ENCODE measurements at places on chromosomes 12 and 14. TPM values are rescaled to one million over a fixed set of nuclear protein-coding genes. Genes with fewer than 3 reads are reported as not detected.

DNA sequence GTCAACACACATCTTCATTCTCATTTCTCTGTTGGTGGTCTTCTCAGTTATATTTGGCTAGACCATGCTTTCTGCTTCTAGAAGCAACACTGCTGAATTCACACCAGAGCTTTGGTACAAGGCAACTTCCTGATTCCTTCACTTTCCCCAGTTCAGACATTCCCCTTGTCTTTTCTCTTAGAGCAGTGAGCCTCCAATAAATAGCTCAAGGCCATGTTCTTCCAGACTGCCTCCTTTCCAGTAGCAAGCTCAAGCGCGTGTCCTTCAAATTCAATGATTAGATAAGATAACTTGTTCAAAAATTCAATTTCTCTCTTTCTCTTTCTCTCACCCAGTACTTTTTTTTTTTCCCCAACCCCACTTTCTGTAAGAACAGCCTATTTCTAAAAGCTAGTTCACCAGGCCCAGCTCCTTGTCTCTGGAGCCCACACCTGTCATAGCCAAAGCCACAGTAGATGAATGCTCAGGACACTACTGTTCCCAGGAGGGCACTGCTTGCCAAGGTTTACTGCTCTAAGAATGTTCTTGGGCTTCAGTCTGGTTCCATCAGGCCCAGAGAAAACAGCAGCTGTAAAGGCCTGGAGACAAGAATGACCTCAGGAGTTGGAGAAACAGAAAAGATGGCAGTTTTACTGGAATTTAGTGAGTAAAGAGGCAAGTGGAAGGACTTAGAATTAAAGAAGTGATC is 17.7 kb downstream of the TBK1 start:
- DNase-seq = no peak
- no peak overlapping the region for H3K27ac ChIP-seq
- H3K4me3 ChIP-seq = no peak overlapping the region
- H3K4me1 ChIP-seq = no peaks in the 10 kb centered on the region
- H3K36me3 ChIP-seq = peaks cover 56% of the 10 kb centered on the region

Gene STYK1
- 0.94 TPM for polyA plus RNA-seq

GRCh38 chr12:63924781-63925180 is 80.3 kb downstream of the SRGAP1 start:
- H3K36me3 ChIP-seq = no peaks in the 10 kb centered on the region
- no peak overlapping the region for H3K4me3 ChIP-seq
- no peaks in the 10 kb centered on the region for H3K4me1 ChIP-seq

GRCh38 chr12:69107541-69107940 is 131.8 kb upstream of the CPSF6 start:
- H3K4me3 ChIP-seq = no peak overlapping the region
- H3K36me3 ChIP-seq = no peaks in the 10 kb centered on the region
- no peak for DNase-seq
- peaks cover 4% of the 10 kb centered on the region for H3K4me1 ChIP-seq
- no peaks in the 10 kb centered on the region for H3K27me3 ChIP-seq
- H3K27ac ChIP-seq = no peak overlapping the region

DNA sequence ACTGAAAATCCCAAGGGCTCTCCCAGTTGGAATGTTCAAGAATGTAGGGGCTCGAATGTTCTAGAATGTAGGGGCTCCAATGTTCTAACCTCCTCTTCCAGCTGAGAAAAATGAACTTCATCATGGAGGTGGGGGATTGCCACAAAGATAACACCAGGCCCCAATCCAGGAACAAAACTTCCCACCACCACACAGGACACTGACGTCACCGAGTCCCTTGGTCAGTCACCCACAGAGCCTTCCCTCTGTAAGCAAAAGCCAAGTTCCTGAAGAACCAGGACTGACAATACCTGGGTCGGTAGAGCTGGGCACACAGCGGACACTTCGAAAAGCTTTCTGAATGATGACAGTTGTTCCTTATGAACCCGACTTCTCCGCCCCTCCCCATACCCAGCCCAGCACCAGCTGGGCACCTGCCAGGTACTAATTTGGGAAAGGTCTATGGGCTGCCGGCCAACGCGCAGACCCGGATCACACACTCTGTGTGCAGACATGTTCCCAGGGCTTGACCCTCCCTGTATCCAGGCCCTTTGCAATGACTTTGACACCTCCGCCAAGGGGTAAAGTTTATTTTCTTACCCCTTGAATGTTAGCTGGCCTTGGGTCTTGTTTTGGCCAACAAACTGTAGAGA is 18.9 kb downstream of the ITPK1 start:
- DNase-seq = no peak
- H3K27ac ChIP-seq = no peak overlapping the region
- H3K36me3 ChIP-seq = peaks cover 4% of the 10 kb centered on the region
- H3K4me3 ChIP-seq = no peak overlapping the region
- no peaks in the 10 kb centered on the region for H3K27me3 ChIP-seq

Gene ZC2HC1C
- polyA plus RNA-seq = 4.5 TPM

Gene CLEC7A
- 8.3 TPM for polyA plus RNA-seq

Gene GMFB
- polyA plus RNA-seq = 58.5 TPM

GRCh38 chr12:102722147-102722546 is 194.9 kb downstream of the PAH start:
- H3K4me1 ChIP-seq = no peaks in the 10 kb centered on the region
- H3K4me3 ChIP-seq = no peak overlapping the region
- no peak for DNase-seq
- no peak overlapping the region for H3K27ac ChIP-seq

DNA sequence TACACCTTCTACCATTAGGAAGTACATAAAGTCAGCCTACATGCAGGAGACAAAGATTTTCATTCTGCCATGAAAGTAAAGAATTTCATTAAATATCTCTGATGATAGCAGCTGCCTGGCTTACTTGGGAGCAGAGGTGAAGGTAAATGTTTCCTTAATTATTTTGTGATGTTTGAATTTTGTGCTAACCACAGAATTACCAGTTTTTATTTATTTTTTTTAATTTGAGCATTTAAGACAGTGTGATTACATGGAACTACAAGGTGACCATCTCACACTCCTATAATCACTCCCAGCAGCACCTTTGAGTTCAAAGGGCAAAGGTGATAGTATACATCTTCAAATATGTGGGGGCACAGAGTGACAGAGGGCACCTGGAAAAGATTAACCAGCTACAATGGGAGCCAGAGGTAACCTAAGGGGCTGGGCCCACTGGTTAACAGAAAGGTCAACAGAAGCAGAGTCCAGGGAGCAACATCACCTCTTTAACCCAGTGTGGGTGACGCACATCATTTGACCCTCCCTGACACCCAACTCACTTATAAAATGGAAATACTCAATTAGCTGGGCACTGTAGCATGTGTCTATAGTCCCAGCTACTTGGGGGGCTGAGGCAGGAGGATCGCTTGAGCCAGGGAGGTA is 65.0 kb downstream of the GCH1 start:
- H3K4me3 ChIP-seq = no peak overlapping the region
- H3K27ac ChIP-seq = peak overlapping the region; percentile 51
- no peaks in the 10 kb centered on the region for H3K27me3 ChIP-seq
- peaks cover 14% of the 10 kb centered on the region for H3K4me1 ChIP-seq
- H3K36me3 ChIP-seq = peaks cover 3% of the 10 kb centered on the region

DNA sequence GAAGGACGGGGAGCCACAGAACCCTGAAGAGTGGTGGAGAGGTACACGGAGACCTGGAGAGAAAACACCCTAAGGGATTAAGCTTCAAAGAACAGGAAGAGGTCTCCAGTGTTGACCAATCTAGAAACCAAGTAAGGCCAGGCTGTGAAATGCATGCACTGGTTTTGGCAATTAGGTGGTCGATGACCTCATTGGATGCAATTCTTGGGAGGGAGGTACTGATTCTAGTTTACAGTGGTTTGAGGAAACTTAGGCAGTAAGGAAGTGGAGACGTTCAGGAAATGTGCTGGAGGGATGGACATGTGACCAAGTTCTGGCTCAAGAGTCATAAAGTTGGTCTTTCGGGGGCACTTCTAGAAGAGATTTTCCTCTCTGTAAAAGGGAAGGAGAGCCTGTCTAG is 91.3 kb upstream of the CEP83 start:
- H3K4me3 ChIP-seq = no peak overlapping the region
- no peaks in the 10 kb centered on the region for H3K4me1 ChIP-seq
- DNase-seq = no peak
- H3K27ac ChIP-seq = no peak overlapping the region

DNA sequence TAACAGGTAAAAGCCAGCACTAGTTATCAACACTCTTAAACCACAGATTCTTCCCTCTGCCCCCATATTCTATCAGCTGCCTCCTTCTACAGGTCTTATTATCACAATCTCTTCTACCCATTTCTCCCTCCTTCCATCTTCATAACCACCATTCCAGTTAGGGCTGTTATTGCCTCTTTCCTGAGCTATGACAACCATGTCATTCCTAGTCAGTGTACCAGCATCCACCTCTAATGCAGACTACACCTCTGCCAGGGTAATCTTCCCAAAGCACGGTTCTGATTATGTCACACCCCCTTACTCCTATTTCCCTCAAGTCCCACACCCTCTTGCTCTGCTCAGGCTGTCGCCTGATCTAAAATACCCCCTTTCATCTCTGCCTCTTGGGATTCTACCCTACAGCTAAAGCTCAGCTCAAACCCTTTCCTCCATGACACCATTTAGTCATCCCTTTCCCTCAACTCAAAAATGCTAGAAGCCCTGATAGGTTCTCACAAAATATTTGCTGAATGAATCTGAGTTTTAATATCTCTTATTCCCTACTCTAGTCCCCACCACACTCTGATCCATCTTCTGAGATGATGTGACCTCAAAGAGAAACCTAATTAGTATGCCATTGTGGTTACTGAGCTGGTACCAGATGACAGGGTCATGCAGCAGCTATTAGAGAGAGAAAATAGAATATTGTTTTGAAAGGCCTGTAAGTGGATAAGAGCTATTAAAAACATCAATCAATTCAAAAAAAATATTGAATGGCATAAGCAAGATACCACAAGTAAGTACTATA is 11.7 kb downstream of the RACGAP1 start:
- H3K27me3 ChIP-seq = no peaks in the 10 kb centered on the region
- H3K36me3 ChIP-seq = peaks cover 10% of the 10 kb centered on the region
- DNase-seq = no peak
- H3K4me3 ChIP-seq = no peak overlapping the region
- peaks cover 9% of the 10 kb centered on the region for H3K4me1 ChIP-seq
- H3K27ac ChIP-seq = no peak overlapping the region

DNA sequence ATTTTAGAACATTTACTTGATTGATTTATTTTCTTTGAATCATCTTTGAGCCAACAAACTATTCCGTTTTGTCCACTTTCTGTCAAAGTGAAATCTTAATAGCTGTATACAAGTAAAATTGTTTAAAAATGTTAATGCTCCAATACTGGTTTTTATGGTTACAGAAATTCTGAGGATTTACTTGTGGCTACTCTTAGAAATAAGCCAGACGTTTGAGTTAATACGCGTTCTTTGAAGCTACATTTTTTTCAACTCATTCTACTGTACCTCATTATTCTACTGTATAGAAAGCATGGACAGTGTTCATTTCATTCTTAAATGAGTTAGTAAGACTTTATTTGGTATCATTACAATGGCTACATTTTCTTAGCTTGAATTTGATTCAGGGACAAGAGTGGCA is 996.2 kb upstream of the FLRT2 start:
- H3K27me3 ChIP-seq = no peaks in the 10 kb centered on the region
- no peaks in the 10 kb centered on the region for H3K36me3 ChIP-seq
- H3K27ac ChIP-seq = no peak overlapping the region
- DNase-seq = no peak

DNA sequence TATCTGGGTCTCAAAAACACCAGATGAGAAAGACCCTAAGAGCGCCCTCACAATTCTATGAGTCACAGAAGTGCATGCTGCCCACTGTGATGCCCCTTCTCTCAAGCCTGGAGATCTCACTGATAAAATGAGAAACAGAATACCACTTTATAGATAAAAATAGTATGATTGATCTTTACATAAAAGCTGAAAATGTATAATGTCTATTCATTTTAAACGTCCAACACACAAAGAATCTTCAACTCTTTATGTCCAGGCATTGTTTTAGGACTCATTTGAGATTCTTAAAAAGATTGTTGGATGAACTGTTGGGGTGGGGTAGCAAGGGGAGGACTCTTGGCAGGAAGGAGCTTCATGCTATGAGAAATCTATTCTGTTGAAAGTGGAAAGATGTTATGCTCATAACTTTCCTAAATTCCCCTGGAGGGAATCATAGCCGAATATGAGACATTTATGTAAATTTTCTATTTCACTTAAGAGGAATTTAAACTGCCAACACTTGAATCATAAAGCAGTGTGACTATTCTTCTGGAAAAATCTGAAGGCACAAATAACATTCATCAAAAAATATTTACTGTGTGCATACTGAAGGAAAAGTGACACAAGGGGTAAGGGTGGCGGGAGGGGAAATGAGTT is 174.6 kb downstream of the STXBP6 start:
- H3K27me3 ChIP-seq = no peaks in the 10 kb centered on the region
- no peak overlapping the region for H3K4me3 ChIP-seq
- H3K27ac ChIP-seq = no peak overlapping the region
- H3K36me3 ChIP-seq = no peaks in the 10 kb centered on the region
- DNase-seq = no peak
- H3K4me1 ChIP-seq = peaks cover 10% of the 10 kb centered on the region

- H3K36me3 ChIP-seq = no peaks in the 10 kb centered on the region
- no peaks in the 10 kb centered on the region for H3K27me3 ChIP-seq
- no peak overlapping the region for H3K4me3 ChIP-seq
- H3K4me1 ChIP-seq = peaks cover 10% of the 10 kb centered on the region
- H3K27ac ChIP-seq = no peak overlapping the region
These were observed 24.0 kb downstream of the DCP1B start for GRCh38 chr12:1980282-1980681.

DNA sequence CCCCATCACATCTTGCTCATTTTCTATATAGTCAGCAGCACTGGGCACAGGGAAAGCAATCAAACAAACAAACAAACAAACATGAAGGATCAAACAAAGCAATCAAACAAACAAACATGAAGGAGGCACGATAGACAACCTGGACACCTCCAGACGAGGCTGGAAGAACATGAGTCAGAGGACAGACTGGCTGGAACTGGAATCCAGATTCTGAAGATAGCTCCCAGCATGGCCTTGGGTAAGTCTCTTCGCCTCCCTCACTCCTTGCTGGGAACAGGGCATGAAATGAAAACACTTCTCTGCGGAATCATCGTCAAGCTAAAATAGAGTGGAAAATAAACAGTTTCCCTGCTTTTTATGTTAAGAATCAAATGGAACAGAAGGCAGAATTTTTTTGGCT is 984.8 kb downstream of the VRK1 start:
- no peaks in the 10 kb centered on the region for H3K27me3 ChIP-seq
- H3K4me1 ChIP-seq = no peaks in the 10 kb centered on the region
- H3K27ac ChIP-seq = no peak overlapping the region
- no peak overlapping the region for H3K4me3 ChIP-seq

DNA sequence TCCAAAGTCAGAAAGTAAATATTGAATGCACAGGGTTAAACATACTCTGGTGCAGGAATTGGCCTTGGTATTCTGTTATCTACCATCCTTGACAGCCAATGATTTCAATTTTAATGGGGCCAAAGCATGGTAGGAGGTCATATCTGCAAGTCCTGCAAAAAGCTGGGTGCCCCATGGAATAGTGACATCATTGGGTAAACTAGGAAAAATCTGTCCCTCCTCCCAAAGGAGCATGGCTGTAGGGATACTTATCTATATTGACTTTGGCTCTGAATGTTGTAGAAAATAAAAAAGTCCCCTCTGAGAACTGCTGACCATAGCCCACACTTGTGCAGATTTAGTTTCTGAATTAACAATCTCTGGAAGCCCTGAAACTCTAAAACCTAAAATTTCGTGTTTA is 403.2 kb upstream of the SEL1L start:
- no peak overlapping the region for H3K4me3 ChIP-seq
- H3K36me3 ChIP-seq = no peaks in the 10 kb centered on the region
- DNase-seq = no peak
- no peaks in the 10 kb centered on the region for H3K4me1 ChIP-seq
- no peaks in the 10 kb centered on the region for H3K27me3 ChIP-seq

GRCh38 chr14:76050797-76051392 is 65.3 kb downstream of the IFT43 start:
- H3K27me3 ChIP-seq = no peaks in the 10 kb centered on the region
- DNase-seq = peak; percentile 36
- no peak overlapping the region for H3K4me3 ChIP-seq
- H3K36me3 ChIP-seq = no peaks in the 10 kb centered on the region
